ENCODE measurements at places on chromosomes 6 and 20. TPM values are rescaled to one million over a fixed set of nuclear protein-coding genes. Genes with fewer than 3 reads are reported as not detected.

Gene DST
- total RNA-seq = 242 TPM

Gene MYLK4
- 0.04 TPM for total RNA-seq

Gene ANKEF1
- total RNA-seq = 8.6 TPM

Gene CCR6
- total RNA-seq = not detected

Gene BHLHE23
- total RNA-seq = not detected

Gene MLIP
- not detected for total RNA-seq

Gene CPXM1
- total RNA-seq = not detected

Gene TBC1D7
- 16.7 TPM for total RNA-seq

Gene DOK5
- total RNA-seq = not detected

Gene ENPP5
- 1.5 TPM for total RNA-seq

Gene DYNLT2
- 0.34 TPM for total RNA-seq

Gene HLA-DQA2
- total RNA-seq = not detected

Gene THBS2
- total RNA-seq = 216 TPM

Gene MYLK2
- not detected for total RNA-seq

Gene NRSN1
- not detected for total RNA-seq

Gene PAX1
- not detected for total RNA-seq

Gene SLC22A1
- total RNA-seq = not detected

Gene COX4I2
- total RNA-seq = not detected

Gene CD40
- 7.4 TPM for total RNA-seq

Gene PNISR
- total RNA-seq = 24.9 TPM

Gene RAET1L
- total RNA-seq = 1.1 TPM

Gene PNLDC1
- total RNA-seq = not detected

Gene AVP
- not detected for total RNA-seq

Data from hair follicular keratinocyte (primary cell).